ENCODE measurements at places on chromosomes 12 and 14.

GRCh38 chr12:10033783-10034545 lies 3.5 kb downstream of the CLEC9A start:
- no peak for DNase-seq

DNA sequence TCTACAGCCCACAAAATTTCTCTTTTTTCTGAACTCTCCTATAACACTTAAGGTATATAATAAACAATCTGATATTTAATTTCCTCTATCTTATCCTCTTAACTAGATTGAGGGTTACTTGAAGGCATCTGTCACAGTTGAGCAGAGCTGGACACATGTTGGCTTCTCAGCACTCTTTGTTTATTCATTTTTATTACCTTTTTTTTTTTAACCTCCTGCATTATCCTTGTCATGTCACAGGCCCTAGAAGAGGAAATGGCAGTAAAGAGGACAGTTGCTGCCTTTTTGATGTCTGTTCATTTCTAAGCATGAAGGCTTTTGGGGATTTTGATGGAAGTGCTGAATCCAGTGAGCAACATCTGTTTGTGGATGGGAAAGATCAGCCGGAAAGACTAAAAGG lies 32.5 kb upstream of the EVL start:
- no peak for DNase-seq

- no peak for DNase-seq
These were observed 219.3 kb upstream of the NOS1 start for GRCh38 chr12:117580718-117581062.

GRCh38 chr12:124396544-124397398 lies 101.9 kb downstream of the RFLNA start:
- DNase-seq = no peak

DNA sequence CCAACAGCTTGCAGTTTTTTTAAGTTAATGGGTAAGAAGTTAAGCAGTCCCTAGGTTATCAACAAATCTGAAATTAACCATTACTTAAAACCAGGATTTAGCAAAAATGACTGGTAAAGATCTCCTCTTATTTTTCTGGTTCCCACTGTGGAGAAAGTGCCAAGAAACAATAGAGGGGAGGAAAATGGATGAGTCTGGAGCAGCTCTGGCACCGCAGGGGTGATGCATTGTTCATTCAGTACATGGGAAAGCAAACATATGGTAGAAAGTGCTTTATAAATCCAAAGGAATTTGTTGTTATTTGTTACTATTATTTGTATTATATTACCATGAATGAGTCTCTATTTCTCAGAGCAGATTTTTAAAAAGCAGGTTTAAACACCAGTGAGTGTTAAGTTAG lies 92.2 kb downstream of the DYRK2 start:
- DNase-seq = no peak

GRCh38 chr14:90784621-90785270 lies 31.5 kb downstream of the TTC7B start:
- DNase-seq = no peak
